ENCODE measurements at places on chromosomes 7 and 10.

GRCh38 chr7:135317676-135318325, 84.2 kb downstream of the STRA8 start:
- DNase-seq = no peak

GRCh38 chr7:158532093-158532627, 55.5 kb downstream of the PTPRN2 start:
- DNase-seq = no peak

DNA sequence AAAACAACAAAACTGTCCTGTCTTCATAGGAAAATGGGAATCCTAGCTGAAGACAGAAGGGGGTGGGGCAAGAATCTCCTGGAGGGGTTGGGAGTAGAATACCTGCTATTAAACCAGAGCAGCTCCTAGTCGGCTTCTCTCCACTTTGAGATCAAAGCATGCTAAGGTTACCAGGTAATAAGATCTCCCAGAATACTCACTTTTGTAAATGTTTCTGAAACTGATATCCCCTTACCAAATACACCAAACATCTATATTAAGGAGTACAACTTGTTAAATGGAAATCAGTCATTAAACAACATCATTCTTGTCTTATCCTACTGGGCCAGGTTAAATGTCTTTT, 29.5 kb upstream of the DAGLB start:
- no peak for DNase-seq

DNA sequence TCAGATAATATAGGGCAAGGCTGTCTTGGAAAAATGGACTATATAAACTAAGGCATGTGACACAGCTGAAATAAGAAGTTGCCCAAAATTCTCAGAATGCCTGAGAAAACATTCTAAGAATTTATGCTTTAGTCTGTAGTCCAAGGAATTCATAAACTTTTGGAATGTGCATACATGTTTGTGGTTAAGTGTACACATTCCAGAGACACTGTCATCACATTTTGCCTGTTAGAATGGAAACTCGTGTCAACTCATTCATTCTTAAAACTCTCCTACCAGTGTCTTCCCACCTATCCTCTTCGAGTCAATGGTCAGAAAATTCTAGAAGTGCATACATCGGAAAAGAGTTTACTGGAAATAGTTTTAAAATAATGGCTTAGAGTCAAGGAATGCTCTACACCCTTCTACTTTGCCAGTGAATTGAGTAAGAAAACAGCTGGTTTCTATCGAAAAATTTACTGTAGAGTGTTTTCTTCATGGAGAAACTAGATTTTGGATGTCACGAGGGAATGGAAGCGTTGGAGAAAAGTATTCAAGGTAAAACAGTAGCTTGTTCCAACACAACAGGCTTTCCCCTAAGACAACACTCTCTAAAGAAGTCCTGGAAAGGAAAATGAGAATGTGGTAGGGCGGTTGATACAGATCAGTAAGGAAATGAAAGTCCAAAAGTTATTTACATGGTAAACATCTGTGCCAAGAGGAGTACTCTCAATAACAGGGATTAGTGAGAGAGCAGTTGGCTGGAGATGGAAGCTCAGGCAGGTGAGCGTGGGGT, 1177.6 kb upstream of the C7orf33 start:
- no peak for DNase-seq

DNA sequence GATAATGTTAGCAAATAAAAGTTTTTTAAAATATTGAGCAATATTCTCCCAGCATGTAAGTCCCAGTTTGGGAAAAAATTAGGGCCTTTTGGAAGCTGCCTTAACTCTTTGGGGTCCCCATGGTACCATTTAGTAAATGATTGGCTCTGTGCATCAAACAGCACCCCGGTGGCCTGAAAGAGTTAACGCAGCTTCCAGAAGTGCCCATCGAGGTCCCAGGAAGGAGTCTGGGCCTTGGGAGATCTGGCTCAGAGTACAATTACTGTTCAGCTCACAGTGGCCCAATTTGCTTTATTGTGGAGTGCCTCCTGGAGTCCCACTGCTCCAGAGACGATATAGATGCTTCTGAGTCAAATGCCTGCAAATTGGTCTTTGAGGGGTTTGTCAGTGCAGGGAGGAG, 31.7 kb downstream of the WDFY4 start:
- DNase-seq = no peak

DNA sequence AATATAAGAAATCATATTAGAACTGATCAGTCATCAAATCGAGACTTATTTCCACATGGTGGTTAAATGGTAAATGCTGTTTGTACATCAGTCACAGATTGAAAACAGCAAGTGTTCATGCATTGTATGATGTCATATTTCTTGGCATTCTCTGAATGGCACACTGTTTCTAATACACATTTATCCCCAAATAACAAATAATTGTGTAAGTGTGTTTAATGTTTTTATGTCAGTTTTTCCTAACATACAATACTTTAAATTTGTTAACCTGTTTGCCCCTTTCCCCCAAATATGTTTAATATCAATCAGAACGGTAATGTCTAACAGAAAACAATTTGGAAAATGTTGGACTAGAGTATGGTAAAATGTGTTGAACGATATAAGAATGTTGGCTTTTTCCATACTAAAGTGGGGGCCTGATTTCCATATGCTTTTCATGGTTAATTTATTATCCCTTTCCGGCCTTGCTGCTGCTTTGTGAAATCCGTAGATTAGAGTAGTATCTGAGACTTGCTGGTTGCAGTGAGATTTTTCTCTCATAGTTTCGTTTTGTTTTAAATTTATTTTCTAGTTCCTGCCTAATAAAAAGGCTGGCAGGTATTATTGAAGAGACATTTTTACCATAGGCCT, 23.7 kb downstream of the RAB18 start:
- DNase-seq = no peak

GRCh38 chr10:43966571-43966965, 317.9 kb upstream of the ZNF32 start:
- DNase-seq = no peak

GRCh38 chr10:114543456-114543855, 114.6 kb downstream of the ABLIM1 start:
- DNase-seq = no peak

DNA sequence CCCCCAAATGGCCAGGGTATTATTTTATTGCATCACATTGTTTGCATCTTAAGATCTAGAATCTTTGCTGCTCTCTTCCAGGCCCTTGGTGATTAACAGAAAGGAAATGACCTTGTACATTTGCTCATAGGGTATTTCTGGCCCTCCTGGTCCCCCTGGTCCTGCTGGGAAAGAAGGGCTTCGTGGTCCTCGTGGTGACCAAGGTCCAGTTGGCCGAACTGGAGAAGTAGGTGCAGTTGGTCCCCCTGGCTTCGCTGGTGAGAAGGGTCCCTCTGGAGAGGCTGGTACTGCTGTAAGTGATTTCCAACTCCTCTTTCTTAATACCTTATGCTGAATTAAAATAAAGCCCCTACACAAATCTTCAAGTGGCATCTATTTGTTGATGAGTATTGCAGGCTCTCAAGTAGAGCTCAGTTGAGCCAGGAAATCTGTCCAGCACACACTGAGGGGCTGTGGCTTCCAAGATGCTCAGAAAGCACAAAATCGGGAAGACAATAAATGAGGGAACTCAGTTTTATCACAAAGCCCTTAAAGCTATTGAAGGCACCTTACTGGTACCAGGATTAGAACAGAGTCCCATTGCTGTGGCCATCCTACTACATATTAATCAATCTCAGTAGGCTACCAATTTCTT, 28.2 kb downstream of the COL1A2 start:
- DNase-seq = no peak

- no peak for DNase-seq
These were observed 867.5 kb downstream of the NRG3 start for GRCh38 chr10:82742478-82742877.

DNA sequence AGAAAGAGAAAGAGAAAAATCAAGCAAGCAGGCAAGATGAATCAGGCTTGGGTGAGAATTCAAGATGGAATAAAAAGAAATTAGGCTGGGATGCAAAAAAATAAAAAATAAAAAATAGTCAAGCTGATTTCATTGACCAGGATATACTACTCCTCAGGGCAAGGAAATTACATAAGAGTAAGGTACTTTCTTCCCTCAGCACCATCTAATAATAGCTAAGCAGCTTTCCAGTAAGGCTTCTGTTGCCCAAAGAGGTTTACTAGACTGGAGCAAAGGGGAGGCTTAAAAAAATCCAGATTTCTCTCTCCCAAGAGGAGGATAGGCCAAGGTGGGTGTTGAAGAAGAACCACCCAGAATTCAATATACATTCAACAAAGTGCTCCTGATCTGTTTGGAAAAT, 93.6 kb downstream of the NEURL1 start:
- DNase-seq = no peak

GRCh38 chr10:21961847-21962246, 41.7 kb downstream of the DNAJC1 start:
- DNase-seq = no peak

- DNase-seq = no peak
These were observed 825.9 kb upstream of the IGFBP3 start for GRCh38 chr7:46746695-46747687.

GRCh38 chr7:144019457-144019856, 19.3 kb downstream of the OR6B1 start:
- no peak for DNase-seq

GRCh38 chr10:25112016-25112415, 62.8 kb upstream of the GPR158 start:
- DNase-seq = no peak

DNA sequence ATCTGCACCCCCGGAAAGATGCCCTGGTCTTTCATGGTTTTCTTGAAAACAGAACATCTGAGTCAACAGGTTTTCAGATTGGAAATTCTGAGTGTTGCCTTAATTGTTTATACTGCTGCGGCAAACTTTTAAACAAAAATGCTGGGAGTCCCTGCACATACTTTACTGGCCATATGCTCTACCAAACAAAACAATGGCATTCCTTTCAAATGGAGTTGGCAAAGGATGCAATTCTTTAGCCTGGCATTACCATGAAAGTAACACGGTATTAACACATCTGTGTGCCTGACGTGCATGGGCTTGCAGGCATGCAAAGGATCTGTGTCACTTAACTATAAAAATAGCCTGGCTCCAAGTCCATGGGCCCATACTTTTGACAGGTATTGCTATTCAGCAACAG, 4.2 kb downstream of the INHBA start:
- DNase-seq = no peak

- DNase-seq = peak; percentile 64
These were observed 6.4 kb downstream of the CDCA7L start for GRCh38 chr7:21939136-21939857.

DNA sequence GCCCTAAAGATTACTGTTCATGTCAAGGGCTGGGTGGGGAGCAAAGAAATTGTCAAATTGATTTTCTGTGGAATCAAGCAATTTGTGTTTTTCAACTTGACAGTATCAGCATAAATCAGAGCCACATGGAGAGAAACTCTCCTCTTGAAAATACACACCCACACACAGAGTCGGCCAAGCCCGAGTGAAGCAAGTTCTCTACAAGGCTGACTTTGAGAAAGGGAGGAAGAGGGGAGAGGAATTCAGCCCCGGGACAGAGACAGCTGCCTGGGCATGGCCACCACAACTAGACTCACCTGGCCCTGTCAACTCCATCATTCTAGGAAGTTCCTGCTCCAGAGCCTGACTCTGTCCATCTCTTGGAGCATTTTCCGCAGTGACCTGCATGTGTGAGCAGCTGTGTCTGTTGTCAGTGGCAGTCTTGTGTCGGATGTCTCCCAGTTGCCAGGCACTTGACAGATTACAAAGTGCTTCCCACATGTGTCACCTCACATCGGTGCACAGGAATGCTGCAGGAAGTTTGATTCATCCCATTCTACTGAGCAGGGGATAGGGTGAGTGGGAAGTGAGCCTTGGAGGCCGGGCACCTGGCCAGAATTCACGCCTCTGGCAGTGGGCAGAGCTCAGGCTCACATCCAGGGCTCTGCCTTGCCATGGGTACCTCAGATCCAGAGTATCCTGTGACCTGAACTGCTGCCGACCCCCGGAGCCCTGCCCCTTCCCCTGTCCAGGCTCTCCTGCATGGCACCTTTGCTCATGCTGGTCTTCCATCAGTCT, 37.9 kb downstream of the ADAM12 start:
- no peak for DNase-seq

GRCh38 chr7:26492816-26493215, 201.2 kb downstream of the SNX10 start:
- DNase-seq = no peak

- no peak for DNase-seq
These were observed 103.4 kb upstream of the MDFIC start for GRCh38 chr7:114818501-114818900.

- no peak for DNase-seq
These were observed 27.8 kb downstream of the ENTPD1 start for GRCh38 chr10:95783741-95784140.

DNA sequence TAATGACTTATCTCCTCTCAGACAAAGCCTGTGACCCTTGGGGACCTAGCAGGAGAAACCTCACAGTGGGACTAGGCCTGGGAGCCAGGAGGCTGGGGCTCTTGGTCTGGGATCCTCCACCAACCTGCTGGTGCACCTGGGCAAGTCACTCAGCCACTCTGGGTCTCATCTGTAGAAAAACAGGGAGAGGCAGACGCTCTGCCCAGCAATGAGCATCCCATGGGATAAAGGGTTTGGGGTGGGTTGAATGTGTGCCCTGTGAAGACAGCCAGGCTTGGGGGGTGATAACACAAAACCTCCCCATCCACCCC, 81.6 kb downstream of the ZMIZ1 start:
- no peak for DNase-seq

DNA sequence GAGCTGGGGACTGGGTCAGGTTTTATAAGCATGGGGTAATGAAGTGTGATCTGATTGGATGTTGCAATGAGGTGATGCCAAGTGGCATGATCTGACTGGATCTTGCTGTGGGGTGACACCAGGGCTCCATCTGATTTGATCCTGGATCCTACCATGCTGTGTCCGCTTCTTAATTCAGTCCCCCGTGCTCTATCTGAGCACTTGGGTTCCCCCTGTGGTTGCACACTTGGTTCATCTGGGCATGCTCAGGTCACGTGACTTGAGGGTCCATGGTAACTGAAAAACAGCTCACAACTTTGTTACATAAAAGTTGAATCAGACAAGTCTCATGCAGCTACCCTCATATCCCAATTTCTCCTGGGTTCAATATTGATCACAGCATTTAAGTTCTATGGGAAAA, 448.6 kb upstream of the NRP1 start:
- no peak for DNase-seq

Measured in activated T-cell treated with anti-CD3 and anti-CD28 coated beads, Interleukin-2, amount 50 U/mL, for 48 hours (primary cell).